T-helper 2 cell (primary cell): ENCODE measurements at places on chromosomes 7 and 10.
A peak's percentile ranks its signal among the peaks of the same experiment; 100 is the strongest.

- DNase-seq = peak; percentile 14
These were observed at the start of gene CAV1 for GRCh38 chr7:116524609-116525297. TSS of gene CAV1 (plus strand) at chr7:116525036. CDS start at chr7:116525063, 27 bp downstream.

DNA sequence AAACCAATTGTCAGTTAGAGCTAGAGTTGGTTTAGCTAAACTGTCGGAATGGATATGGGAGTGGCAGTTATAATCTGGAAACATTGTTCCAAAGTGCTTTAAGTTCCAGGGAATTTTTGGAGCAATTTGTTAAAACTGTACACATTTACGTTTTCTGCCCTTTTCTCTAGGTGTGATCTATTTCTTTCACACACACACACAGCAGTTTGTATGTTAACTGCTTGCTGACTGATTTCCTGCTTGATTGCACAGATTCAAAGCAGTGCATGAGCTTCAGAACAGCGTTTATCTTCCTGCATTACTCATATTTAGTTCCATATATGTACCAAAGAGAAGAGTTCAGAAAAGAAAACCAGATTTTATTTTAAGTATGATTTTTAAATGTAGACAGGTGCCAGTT, 57.9 kb downstream of the MGMT start:
- DNase-seq = no peak

DNA sequence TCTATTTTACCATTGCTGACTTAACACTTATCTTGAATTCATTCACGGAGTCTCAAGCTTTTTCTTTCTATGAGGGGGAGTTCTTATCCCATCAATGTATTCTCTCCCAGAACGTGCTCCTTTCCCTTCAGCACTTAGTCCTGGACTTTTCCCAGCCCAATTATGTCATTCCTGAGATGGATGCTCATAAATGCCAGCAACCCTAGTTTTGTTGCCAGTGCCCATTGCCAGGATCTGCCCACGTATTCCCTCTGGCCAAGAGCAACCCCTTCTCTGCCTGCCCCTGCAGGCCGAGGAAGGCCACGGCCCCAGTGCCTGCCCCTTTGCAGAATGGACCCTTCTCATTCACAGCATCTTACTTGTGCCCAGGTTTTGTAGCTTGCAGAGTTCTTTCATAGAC, 67.4 kb upstream of the PPP1R3C start:
- DNase-seq = no peak

GRCh38 chr10:78749200-78749599, 319.6 kb upstream of the ZMIZ1 start:
- no peak for DNase-seq

GRCh38 chr10:44979281-44980191, 927 bp upstream of the DEPP1 start:
- DNase-seq = no peak

DNA sequence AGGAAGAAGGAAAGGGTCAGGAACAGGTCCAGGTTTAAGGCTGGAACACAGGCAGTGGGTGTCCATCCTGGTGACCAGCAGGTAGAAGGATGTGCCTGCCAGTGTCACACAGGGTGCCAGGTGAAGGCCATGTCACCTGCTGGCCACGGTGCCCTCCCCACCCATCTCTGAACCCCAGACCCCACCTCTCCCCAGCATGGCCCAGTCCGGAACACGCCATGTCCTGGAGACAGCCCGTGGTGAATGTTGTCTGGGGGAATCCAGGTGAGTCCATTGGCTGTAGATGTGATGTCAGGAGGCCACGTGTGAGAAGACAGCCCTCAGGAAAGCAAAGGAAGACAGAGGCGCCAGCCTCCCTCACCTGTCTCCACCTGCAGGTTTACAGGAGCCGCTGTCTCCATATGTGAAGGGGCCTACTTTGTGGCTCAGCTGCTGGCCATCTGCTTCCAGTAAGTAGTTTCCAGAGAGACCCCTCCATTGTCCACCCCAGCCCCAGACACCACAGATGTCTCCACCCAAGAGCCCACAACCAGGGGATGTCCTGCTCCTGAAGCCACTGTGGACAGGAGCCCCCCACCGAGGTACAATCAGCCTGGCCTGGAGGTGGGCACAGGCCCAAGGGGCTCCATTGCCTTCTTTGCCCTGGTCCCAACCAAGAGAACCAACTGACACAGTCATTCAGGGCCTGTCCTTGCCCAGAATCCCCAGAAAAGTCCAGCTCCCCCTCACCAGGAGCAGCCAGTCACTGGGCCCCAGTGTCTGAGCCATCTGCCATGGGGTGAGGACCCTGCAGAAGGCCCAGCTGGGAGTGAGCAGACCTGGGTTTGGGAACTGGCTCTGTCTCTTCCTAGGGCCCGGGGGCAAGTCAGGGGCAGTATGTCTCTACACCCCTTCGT, 20.7 kb downstream of the TMEM72 start:
- no peak for DNase-seq

- DNase-seq = no peak
These were observed 31.4 kb upstream of the FRMD4A start for GRCh38 chr10:14362104-14362503.

DNA sequence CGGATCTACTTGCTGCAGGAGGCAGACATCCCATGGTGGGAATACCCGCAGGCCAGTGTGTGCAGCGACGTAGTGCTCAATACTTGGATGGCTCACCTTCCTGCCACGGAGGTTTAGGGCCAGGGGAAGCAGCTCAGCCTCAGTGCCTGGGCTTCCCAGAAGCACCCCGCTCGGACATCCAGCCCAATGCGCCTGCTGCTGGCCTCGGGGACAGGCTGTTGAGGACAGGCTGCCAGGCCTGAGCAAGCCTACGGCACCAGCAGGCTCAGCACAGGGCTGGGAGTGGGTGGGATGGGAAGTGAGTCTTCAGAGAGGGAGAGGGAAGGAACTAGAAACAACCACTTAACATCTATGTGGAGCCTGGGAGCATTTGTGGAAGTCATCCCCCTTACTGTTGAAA, 441.3 kb upstream of the MGMT start:
- no peak for DNase-seq

DNA sequence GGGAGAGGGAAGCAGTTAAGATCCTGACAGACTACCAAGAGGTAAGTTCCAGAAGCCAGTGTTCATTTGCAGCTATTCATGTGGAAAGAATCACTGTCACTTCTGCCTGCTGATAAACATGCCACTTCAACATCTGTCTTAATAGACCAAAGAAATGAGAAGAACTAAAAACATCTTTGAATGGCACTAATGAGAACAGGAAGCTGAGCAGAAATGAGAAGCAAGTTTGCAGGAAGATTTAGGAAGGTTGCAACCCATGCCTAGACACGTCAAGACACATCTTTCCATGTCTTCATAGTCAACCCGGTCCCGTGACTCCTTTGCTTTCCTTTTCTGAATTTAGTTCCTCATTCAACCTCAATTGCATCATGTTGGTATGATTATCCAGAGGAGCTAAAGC, 180.0 kb downstream of the PDE1C start:
- no peak for DNase-seq

DNA sequence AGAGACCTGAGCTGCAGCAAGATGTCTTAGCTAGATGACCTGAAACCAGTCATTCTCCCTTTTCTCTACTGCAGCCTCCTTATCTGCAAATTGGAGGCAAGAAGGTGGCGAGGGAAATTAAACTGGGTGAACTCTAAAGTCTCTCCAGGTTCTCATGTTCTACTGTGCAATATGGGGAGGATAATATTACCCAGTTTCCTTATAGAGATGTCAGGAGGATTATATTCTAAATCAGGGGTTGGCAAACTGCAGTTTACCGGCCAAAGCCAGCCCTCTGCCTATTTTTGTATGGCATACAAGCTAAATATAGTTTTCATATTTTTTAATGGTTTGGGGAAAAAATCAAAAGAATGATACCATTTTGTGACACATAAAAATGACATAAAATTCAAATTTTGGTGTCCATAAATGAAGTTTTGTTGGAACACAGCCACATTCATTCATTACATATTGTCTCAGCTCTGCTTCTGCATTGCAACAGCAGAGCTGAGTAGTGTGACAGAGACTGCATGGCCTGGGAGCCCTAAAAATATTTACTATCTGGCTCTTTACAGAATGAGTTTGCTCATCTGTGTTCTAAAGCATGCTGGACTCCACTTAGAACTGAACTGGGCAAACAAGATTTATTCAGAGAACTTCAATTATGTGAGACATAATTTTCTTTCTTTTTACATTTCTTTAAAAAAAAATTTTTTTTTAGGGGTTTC, 19.2 kb upstream of the MALSU1 start:
- no peak for DNase-seq

DNA sequence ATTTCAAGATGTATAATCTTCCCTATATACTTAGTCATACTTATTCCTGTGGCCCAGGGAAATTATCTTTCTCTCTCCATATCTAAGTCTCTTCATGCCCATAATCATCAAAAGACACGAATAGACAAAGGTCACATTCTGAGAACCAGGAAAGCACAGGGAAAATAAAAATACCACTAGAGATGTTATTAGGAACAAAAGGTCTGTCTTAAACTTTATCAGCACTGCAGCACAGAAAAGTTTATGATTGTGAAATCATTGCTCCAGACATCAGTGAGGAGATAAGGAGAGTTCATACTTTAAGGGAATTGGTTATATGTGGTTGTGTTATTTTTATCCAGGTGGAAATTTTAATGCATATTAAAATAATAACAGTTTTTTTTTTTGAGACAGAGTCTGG, 974.6 kb upstream of the CELF2 start:
- no peak for DNase-seq

DNA sequence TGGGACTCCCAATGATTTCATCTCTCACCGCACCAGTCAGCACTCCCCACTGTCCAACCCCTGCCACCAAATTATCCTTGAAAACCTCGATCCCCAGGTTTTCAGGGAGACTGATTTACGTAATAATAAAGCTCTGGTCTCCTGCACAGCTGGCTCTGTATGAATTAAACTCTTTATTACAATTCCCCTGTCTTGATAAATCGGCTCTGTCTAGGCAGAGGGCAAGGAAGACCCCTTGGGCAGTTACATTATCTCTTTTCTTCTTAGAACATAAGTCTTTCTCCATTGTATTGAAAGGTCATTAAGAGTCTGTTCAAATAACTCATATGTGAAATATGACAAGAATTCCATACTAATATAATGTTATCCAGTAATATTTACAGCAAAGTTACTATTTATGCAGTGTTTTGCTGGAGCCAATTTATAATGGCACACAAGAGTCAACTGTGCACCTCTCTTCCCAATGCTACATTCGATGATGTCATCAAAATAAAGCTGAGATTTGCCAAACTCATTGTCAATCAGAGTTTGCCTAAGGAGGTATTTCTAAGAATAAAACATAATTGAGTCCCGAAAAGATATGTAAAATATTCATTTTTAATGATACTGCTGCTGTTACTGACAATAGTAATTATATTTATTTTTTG, 1297.2 kb upstream of the LRRTM3 start:
- DNase-seq = no peak

DNA sequence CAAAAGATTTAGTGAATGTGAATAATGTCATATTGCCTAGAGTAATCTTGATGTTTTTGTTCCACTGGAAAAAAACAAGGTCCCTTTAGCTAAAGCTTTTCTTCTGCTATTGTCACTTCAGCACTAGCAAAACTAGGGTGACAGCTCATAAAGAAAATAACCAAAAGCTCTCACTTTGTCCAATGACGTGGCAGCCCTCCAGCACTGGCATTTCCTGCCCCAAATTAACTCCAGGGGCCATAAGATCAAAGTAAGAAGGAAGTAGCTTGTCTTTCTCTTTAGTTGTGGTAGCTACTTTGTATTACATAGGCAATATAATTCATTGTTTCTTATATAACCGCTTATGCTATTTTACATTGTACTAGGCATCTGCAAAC, 47.3 kb downstream of the LRRN3 start:
- DNase-seq = peak; percentile 94

- no peak for DNase-seq
These were observed 133.7 kb upstream of the RSU1 start for GRCh38 chr10:16950656-16951601.
